NCI-H774 (cell line): ENCODE measurements at places on chromosomes 5 and 9.

- DNase-seq, result no peak
Observed at GRCh38 chr5:3597167-3598007, 1.8 kb downstream of the IRX1 start.

DNA sequence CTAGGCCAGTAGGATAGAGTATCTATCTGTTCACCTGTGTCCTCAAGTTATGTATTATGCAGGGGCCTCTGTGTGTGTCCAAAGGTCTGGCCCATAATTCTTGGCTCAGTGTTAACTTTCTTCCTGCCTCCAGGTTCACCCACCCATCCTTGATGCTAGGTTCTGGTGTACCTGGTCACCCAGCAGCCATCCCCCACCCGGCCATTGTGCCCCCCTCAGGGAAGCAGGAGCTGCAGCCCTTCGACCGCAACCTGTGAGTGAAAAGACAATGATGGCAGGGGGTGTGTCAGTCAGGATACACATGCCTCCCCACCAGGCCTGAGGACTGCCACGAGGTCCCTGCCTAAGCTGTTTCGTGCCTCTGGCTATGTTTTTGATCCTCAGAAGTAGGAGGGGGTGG is 27.6 kb downstream of the TCF7 start:
- no peak for DNase-seq

DNA sequence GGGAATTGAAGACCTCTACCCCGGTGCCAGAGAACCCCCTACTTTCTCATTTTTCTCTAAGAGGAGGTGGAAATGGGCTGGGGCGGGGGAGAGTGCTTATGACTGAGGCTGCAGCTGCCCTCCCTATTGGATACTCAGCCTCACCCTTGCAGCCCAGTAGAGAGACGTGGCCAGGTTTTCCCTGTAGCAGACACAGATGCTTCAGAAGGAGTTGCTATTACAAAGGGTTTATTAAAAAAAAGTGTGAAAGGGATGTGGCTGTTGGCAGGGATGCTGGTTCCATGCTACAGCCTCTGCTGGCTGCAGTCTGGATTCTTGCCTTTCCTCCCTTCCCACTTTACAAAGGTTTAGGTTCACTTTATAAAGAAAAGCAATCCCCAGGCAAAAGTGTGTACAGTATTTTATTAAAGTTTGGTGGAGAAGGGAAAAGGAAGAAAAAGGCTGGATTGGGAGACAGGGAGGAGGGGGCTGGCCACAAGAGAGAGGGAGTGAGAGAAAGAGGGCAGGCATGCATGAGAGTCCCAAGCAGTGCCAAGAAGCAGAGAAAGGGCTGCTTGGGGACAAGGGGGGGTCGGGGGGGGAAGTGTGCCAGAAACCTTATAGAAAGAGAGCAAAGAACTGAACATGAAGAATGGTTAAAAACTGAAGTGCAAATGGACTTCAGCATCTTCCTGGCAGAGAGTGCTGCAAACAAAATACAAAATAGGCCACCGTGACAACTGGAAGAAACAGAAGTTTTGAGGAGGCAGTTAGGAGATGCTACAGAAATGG is 29.5 kb upstream of the NFIB start:
- DNase-seq, result no peak

- DNase-seq, result no peak
Observed at GRCh38 chr5:143406408-143406807, 2.9 kb upstream of the NR3C1 start.

- no peak for DNase-seq
Observed at GRCh38 chr5:177438468-177438867, 8.1 kb upstream of the PRR7 start.
